ENCODE measurements at places on chromosomes 16 and 17. TPM values are rescaled to one million over a fixed set of nuclear protein-coding genes. Genes with fewer than 3 reads are reported as not detected.

Gene WSCD1
- 0.20 TPM for total RNA-seq

Gene KRTAP2-3
- not detected for total RNA-seq

Gene LDHD
- total RNA-seq = 0.68 TPM

Gene PCTP
- total RNA-seq = 18.7 TPM

Gene ADORA2B
- 14.4 TPM for total RNA-seq

Gene ACSM5
- not detected for total RNA-seq

Gene DHRS7C
- total RNA-seq = not detected

DNA sequence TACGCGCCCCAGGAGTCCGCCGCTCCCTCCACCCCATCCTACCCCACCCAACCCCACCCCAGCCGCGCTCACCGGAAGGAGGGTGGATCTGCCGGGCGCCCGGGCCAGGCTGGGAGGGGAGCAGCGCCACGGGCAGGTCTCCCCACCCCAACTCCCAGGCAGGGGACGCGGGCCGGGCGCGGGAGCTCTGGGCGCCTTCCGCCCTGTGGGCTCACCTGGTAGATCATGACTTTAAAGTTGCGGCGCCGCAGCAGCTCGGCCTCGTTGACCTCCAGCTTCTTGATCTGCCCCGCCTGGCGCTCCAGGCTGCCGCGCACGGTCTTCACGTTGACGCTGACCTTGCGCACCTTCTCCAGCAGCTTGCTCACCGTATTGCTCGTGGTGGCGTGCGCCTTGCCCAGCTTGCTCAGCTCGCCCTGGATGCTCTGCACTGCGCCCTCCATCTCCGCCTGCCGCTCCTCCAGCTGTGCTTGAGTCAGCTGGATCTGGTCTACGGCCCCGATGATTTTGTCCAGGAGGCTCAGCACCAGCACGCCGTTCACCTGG is 571 bp downstream of the CAVIN1 start:
- no peak for DNase-seq

- DNase-seq = no peak
Observed at GRCh38 chr17:9810100-9810949, 11.6 kb downstream of the GSG1L2 start.

GRCh38 chr17:27554152-27554551 is 76.8 kb upstream of the LGALS9 start:
- DNase-seq = peak; percentile 77

DNA sequence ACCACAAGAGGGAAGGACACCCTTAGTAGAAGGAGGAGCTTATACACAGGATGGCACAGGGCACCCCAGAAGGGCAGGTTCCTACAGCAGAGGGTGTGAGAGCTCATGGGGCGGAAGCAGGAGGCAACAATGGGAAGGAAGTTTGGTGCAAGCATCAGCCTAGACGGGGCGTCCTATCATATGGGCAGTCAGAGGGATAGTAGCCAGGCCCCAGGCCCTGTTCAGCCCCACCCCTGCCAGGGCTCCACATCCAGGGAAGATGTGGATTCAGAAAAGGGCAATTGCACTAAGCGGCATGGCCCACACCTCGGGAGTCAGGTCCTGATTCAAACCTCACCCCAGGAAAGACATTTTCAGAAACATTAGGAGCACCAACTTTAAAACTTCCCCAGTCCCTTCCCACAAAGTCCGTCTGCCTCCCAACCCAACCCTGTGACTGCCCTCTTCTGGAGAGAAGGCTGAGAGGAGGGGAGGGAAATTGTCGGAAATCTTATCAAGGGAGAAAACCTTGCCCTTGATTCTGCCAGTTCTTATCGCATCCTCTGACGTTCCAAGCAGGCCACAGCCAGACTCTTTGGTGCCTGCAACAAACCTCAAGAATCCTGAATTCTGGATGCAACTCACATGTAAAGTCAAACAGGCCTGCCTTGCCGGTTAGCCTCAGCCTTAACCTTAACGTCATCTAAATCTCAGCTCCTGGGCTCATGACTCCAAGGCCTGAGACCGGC is 198.8 kb upstream of the CDH5 start:
- DNase-seq = peak; percentile 47

DNA sequence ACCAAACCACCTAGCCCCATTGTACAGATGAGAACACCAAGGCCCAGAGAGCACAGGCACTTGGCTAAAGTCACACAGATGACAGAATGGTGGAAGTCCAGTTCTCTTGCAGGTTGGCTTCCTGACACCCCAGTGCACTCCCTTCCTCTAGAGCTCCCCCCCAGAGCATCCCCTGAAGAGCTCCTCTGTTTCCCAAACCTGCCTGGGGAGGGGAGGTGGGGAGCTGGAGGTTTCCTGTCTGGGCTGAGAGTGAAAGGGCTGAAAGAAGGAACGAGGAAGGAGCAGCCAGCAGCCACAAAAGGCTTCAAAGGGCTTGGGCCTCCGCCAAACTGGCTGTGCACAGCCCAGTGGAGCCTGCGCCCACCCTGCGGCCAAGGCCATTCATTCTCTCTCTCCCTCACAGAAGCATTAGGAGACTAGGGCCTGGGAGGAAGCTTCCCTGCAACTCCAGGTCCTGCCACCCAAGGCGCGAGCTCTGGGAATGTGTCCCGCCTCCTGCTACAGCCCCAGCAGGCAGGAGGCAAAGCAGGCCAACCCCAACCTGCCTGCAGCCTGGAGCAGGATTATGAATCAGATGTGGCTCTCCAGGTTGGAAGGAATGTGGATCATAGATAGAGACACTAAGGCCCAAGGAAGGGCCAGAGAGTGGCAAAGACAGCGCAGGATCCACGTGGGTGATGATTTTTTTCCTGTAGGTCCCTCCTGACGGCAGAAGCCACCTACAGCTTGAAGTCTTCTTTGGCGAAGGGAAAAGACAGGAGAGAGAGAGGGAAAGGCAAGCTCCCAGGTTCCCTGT is 913 bp downstream of the SLC13A5 start:
- peak; percentile 11 for DNase-seq

DNA sequence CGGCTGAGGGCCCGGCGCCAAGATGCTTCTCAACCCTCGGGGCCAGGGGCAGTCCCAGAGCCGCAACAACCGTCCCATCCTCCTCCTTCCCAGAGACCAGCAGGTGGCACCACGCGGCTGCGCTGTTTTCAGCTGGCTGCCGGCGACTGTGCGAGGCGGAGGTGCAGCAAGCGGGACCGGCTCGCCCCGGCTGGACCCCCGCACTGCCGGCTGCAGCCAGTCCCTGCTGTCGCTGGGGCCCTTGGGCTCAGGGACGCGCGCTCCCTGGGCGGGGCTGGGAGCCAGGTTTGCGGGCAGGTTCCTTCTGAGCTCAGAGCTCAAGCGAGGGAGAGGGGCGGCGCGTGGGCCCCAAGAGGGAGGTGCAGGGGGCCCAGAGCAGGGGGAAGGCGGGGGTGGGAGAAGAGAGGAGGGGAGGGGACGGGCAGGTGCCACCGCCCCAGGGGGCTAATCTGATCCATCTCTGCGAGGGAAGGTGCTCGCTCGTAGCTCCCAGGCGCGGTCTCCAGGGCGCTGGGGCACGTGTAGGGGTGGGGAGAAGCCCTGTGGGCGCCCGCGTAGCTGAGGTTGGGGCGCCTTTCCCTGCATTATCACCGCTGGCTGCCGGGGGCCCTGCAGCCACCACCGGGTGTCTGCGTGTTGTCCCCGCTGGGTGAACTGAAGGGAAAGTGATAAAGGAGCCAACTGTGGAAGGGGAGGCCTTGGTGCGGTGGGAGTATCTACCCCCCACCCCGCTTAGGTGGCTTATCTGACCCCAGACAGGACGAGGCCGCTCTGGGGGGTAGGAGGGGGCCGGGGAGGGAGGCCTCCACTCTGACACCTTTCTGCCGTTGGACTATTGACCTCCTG is 24.2 kb downstream of the STAT5A start:
- peak; percentile 66 for DNase-seq

- no peak for DNase-seq
Observed at GRCh38 chr16:84593825-84594724, 23.8 kb downstream of the COTL1 start.

DNA sequence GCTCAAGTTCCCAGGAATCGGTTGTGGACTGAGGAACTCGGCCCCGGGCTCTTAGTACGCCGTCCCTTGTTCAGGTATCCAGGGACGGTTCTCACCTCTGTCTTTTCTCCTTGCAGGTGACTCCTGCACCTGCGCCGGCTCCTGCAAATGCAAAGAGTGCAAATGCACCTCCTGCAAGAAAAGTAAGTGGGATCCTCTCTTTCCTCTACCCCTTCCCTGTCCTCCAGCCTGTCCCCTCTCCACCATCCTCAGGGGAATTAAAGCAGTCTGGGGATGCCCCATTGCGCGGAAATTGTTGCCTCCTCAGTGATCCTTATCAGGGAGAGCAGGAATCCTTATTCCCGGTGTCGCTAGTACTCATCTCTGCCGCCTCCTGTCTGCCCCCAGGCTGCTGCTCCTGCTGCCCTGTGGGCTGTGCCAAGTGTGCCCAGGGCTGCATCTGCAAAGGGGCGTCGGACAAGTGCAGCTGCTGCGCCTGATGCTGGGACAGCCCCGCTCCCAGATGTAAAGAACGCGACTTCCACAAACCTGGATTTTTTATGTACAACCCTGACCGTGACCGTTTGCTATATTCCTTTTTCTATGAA is 585 bp downstream of the MT2A start:
- DNase-seq = peak; percentile 52

- no peak for DNase-seq
Observed at GRCh38 chr16:66616592-66616991, 12.1 kb downstream of the CMTM3 start.

- DNase-seq = no peak
Observed at GRCh38 chr16:49283376-49284049, 1.9 kb upstream of the CBLN1 start.

GRCh38 chr16:23290189-23291062 is 11.7 kb upstream of the SCNN1B start:
- no peak for DNase-seq

Measured in RPMI7951 (cell line).